ENCODE measurements at places on chromosomes 12 and 14. TPM values are rescaled to one million over a fixed set of nuclear protein-coding genes. Genes with fewer than 3 reads are reported as not detected.

PPM1H gene
- 7.1 TPM for total RNA-seq

KRT6A gene
- total RNA-seq = 1.4 TPM

INSM2 gene
- total RNA-seq = not detected

SPTSSA gene
- 25.1 TPM for total RNA-seq

GLT8D2 gene
- 0.25 TPM for total RNA-seq

CLIP1 gene
- 42.5 TPM for total RNA-seq

MYL2 gene
- total RNA-seq = 0.13 TPM

SIX4 gene
- total RNA-seq = 2.7 TPM

C14orf132 gene
- 5.3 TPM for total RNA-seq

RNASE7 gene
- total RNA-seq = not detected

AQP5 gene
- not detected for total RNA-seq

IRAK3 gene
- total RNA-seq = 0.16 TPM

AMDHD1 gene
- total RNA-seq = 2.6 TPM

GPX2 gene
- total RNA-seq = 199 TPM

CLEC4D gene
- not detected for total RNA-seq

PDZRN4 gene
- not detected for total RNA-seq

RAB5B gene
- total RNA-seq = 36.8 TPM

RNF31 gene
- total RNA-seq = 29.7 TPM

AHNAK2 gene
- total RNA-seq = 238 TPM

SPX gene
- 2.5 TPM for total RNA-seq

VDR gene
- 2.6 TPM for total RNA-seq

PPP1R36 gene
- 0.14 TPM for total RNA-seq

SEC23A gene
- total RNA-seq = 72.0 TPM

LRFN5 gene
- not detected for total RNA-seq

SERPINA9 gene
- not detected for total RNA-seq

C12orf50 gene
- total RNA-seq = not detected

MFAP5 gene
- total RNA-seq = 0.14 TPM

TAS2R19 gene
- total RNA-seq = not detected

TAS2R14 gene
- 0.78 TPM for total RNA-seq

MAP3K9 gene
- total RNA-seq = 3.8 TPM

CD163 gene
- total RNA-seq = not detected

KLRD1 gene
- not detected for total RNA-seq
